ENCODE measurements at places on chromosomes 16 and 17.

GRCh38 chr17:74337834-74338500, 11.9 kb downstream of the KIF19 start:
- no peak for DNase-seq

DNA sequence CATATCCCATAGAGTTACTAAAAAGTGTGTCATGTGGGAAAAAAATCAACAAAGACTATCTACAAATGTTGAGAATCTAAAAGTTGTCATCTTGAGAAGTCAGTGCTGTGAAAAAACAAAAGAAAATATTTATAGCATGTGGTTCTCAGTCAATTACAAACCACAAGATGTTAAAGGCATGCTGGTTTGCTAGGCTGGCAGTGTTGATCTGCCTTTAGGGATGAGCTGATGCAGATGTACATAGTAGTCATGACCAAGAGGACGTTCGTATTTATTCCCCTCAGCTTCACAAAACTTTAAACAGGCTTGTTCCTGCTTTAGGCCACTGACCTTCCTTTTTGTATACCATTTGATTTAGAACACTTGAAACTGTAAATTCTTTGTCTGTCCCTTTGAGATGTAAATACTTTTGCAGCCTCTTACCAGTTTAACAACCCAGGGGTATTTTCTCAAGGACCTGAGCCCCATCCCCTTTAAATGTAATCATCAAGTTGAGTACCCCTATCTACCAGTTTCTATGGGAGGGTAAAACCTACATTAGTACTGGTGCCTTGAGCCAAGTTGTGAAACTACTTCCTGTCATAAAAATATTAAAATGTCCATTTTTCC, 446.6 kb downstream of the KCNJ18 start:
- DNase-seq, result no peak

DNA sequence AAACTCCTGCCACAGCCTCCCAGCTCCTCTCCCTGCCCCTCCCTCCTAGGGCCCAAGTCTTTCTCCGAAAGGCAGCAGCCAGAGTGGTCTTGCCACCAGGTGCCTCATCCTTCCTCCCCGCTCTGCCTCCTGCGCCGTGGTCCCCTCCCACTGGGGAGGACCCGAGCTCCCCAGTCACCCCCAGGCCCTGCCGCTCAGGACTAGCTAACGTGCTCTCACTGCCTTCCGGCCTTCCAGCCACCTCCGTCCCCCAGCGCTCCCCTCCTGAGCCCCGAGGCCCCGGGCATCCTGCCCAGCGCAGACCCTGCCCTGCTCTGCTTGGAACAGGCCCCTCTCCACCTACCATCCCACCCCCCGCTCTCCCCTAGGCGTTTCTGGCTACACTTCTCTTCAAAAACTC, 19.4 kb upstream of the COL1A1 start:
- DNase-seq, result no peak

- DNase-seq, result peak; percentile 6
Measured at GRCh38 chr16:15961060-15961511, 11.7 kb downstream of the ABCC1 start.

DNA sequence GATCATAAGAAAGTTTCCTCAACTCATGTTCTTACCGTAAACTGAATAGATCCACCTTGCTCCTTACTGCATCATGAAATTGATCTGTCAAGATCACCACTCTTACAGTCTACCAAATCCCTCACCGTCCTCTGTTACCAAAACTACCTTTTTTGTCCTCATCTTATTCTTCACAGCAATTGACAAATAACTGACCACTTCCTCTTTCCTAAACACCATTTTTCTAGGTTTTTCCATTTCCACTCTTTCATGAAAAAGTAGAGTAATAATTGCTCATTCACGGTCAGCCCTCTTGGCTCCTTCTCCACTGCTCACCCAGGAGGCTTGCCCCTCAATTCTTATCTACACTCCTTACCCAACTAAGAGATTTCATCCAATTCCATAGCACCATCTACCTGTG, 44.9 kb downstream of the ABCA5 start:
- no peak for DNase-seq

- DNase-seq, result no peak
Measured at GRCh38 chr16:12439399-12440227, 364.1 kb downstream of the CPPED1 start.

GRCh38 chr16:28514246-28514645, 7.6 kb upstream of the IL27 start:
- no peak for DNase-seq

DNA sequence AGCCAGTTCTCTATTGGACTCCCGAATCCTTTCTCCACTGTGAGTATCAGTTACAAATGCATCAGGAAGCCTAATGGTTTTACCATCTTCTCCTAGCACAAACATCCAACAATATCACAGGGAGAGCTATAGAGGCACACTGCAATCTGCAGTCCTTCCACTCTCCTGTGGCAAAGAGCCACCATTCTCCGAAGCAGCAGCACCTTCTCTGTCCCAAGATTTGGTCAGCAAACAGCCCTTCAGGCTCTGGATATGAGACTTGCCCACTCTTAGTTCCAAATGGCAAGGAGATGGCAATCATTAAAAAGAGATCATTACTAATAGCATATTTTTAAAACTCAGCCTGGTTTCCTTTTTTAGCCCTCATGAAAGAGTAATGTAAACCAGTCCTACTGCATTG, 223.4 kb downstream of the HS3ST3A1 start:
- no peak for DNase-seq

DNA sequence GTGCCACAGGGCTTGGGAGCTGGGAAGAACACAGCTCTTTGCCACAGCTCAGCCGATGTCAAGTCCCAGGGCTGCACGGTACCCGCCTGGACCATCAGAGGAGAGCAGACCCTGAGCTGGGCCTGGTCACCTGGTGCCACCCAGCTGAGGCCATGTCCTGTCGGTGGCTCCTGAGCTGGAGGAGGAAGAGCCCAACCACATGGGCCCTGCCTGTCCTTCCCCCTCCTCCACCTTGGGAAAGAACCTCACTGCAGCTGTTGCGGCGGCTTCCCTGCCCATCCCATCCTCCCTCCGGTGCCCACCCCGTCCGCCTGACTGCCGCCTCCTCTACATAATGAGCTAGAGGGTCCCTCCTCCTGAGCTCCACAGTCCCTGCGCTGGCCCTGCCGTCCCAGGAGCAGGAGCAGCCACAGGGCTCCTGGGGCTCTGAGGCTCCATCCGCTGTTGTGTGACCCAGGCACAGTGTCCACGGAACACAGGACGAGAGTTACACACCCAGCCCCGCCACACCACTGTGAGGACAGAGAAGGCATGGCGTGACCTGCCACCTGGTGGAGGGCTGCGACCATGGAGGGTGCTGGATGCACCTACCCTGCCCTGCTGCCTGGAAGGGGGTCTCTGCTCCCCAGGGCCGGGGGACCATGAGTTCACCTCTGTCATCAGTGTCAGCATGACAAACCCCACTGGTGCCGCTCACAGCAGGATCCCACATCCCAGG, 21.4 kb upstream of the CHMP6 start:
- DNase-seq, result no peak

DNA sequence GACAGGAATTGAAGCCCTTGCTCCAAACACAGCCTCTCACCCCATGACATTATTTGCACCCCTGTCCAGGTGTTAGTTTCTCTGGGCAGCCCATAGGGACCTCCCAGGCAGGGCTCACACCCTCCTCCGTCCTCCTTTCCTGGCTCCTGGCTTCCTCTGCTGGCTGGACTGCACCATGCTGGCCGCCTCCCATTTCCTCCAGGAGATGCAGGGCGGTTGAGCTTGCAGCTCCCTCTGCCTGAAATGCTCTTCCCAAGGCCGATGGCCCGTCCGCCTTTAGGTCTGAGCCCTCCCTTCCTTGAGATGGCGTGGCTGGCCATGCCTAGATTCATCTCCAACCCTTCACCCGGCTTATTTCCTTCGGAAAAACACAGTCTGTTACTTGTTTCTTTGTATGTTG, 334.8 kb downstream of the SNX29 start:
- no peak for DNase-seq

DNA sequence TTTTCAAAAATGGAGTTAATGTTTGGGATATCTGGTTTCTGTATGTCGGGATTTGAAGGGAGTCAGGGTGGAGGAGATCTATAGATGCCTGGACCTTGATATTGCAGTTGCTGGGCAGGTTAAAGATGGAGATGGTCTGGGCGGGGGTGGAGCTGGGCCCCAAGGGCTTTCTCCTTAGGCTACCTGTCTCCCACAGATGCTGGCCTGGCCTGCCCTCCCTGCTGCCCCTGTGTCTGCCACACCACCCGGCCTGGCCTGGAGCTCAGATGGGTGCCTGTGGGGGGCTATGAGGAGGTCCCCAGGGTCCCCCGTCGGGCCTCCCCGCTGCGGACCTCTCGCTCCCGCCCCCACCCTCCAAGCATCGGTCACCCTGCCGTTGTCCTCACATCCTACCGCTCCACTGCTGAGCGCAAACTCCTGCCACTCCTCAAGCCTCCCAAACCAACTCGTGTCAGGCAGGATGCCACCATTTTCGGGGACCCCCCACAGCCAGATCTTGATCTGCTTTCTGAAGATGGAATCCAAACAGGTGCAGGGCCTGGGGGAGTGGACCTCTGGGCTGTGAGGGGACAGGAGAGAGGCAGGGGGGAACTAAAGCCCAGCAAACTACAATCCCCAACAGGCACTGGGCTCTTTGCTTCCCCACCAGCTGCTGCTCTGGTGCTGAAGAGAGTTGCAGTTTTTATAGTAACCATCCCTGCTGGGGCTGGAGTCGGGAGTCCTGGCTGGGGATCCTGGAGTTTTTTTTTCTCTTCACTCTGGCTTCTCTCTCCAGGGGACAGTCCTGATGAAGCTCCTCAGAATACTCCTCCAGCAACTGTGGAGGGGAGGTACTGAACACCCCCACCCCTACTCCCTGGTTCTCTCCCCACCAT, 2.9 kb downstream of the ARHGEF15 start:
- DNase-seq, result no peak

DNA sequence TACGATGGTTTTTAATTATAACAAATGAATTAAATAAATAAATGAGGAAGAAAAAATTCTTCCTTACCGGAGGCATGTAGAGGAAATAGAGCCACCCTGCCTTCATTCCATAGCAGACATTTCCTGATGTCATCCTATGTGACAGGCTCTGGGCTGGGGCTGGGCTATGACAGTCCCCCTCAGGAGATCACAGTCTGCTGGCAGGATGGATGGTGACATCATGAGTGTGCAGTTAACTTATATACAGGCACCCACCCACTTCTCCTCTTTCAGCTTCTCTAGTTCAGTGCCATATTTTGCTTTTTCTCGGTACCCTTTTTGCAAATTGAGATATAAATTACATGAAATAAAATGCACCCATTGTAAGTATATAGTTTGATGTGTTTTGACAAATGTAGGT, 6.4 kb upstream of the CMTM3 start:
- DNase-seq, result no peak

GRCh38 chr16:85860413-85861094, 38.4 kb upstream of the IRF8 start:
- DNase-seq, result no peak

GRCh38 chr16:426115-426905, 861 bp downstream of the RAB11FIP3 start:
- no peak for DNase-seq

- DNase-seq, result no peak
Measured at GRCh38 chr16:53100131-53100748, 45.4 kb downstream of the CHD9 start.
